Caco-2 (cell line): ENCODE measurements at places on chromosomes 2 and 18.
A peak's percentile ranks its signal among the peaks of the same experiment; 100 is the strongest.

- DNase-seq: no peak
These were observed 21.6 kb upstream of the OTOS start for GRCh38 chr2:240162032-240162431.

DNA sequence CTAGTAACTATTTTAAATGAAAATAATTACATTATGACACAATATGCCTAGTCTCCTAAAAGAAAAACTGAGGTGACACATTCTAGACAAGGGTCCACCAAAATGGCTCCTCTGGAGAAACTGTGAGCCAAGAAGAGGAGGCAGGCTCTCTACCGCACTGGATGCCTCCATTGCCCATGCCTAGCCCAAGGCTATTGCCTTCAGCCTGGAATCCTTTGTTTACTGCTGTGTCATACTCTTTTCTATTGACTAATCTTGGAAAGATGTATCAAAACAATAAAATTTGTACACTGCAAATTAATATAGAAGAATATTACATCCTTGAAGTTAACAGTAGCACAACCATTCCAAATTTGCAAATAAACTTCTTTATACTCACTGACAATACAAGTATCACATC, 167.1 kb downstream of the RAB3GAP1 start:
- no peaks in the 10 kb centered on the region for H3K36me3 ChIP-seq
- no peaks in the 10 kb centered on the region for H3K27me3 ChIP-seq
- H3K4me1 ChIP-seq: no peaks in the 10 kb centered on the region
- no peak overlapping the region for H3K4me3 ChIP-seq

DNA sequence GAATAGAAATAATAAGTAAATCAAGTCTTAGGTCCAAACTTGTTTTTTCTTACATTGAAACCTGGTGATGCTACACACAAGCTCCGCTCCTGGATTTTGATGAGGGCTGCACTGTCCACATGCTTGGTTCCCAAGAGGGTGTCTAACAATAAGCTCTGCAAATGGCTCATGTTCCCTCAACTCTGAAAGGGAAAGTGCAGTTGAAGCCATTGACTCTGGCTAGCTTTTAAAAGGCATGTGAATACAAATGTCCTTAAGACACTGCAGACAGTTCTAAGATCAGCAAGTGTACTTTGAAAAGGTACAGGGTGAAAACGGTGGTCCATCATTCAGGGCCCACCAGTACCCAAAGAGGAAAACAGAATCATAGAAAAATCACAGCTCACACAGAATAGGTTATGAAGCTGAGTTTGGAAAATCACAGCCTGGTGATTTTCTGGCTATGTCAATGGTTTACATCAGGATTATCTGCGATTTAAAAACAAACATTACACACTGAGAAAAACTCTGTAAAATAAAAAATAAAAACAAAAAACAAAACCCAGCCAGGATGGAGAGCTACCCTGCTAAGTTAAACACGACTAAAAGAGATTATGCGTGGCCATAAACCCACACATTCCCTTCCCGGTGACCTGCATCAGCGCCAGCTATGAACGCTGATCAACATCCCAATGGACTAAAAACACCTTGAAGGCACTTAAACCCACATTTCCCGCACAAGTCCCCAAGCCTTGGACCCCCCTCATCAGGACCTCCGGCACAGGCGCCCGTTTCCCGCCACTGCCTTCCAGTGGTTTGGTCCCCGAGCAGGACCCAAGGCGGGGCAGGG, 554 bp downstream of the PFN4 start:
- no peaks in the 10 kb centered on the region for H3K27me3 ChIP-seq
- H3K4me1 ChIP-seq: no peaks in the 10 kb centered on the region
- H3K36me3 ChIP-seq: no peaks in the 10 kb centered on the region
- H3K27ac ChIP-seq: peak overlapping the region; percentile 88
- H3K4me3 ChIP-seq: peak overlapping the region; percentile 97
- DNase-seq: no peak

DNA sequence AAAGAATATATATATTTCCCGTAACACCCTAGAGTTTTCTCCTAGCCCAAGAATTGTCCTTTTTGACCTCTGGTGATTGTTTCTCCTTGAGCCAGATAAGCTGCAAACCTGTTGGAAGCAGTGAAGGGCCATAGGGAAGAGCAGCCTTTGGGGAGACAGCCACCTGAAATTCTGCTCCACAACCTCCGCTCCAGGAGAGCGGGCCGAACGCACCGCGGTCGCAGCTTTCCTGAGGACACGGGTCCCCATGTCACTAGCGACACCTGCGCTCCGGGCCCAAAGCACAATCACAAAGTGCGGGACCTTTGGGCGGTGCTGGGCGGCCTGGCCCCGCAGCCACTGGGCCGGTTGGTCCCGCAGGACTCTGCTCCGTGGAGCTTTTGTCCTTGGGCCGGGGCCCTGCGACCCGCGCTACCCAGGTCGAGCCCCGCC, 557 bp upstream of the DSG2 start:
- H3K4me1 ChIP-seq: peaks cover 5% of the 10 kb centered on the region; the same call in 1 of the 2 replicates
- H3K4me3 ChIP-seq: peak overlapping the region; percentile 72
- no peaks in the 10 kb centered on the region for H3K27me3 ChIP-seq
- H3K36me3 ChIP-seq: no peaks in the 10 kb centered on the region
- no peak for DNase-seq

DNA sequence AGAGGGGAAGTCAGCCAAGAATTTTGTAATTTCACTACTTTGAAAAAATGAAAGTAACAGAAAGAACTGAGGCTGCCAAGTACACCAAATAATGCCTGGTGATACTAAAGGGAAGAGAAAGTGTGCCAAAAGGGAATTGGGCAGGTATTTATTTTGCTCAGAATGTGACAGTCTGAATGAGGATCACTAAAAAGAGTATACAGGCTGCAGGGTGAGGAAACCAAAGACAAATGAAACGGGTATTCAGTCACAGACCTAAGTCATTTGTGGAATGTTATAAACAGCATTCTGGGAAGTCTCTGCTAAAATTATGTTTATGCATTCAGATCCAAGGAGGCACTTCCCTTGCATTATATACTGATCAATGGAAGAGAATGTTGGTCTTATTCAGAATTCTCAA, 418.6 kb upstream of the SLC39A10 start:
- no peak overlapping the region for H3K27ac ChIP-seq
- no peaks in the 10 kb centered on the region for H3K4me1 ChIP-seq
- H3K27me3 ChIP-seq: no peaks in the 10 kb centered on the region
- H3K4me3 ChIP-seq: no peak overlapping the region

DNA sequence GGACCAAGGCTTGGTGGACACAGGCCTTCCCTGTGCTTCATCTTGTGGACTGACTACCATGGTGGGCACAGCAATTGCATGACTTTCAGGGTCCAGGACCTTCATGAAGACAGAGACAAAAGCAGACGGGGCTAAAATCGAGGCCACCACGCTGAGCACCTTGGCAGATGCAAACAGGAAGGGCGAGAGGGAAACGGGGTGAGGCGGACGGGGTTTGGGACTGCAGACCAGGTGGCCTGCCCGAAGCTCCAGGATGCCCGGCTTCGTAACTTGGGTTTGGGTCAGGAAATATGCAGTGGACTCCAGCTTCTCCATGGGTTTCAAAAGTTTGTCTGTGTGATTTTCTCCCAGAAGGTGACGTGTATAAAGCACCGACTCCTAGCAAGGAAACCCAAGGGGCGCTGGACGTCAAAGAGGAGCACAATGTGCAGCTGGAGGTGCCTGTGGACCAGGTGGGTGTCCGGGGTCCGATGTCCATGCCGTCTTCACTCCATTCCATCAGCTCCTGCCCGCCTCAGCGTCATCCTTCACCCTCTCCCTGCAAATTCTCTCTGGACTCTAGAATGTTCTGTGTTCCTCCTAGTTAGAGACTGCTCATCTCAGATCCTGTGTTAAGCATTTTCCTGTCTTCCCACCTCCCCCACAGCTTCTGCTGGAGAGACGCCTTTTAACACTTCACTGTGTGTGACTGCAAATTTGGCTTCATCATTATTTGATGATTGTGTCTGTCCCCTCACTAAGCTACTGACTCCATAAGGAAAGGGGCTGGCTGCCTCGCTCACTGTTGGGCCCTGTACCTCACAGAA, 65.8 kb downstream of the DCDC2C start:
- DNase-seq: no peak
- H3K27ac ChIP-seq: no peak overlapping the region
- H3K27me3 ChIP-seq: no peaks in the 10 kb centered on the region
- no peak overlapping the region for H3K4me3 ChIP-seq
- no peaks in the 10 kb centered on the region for H3K36me3 ChIP-seq

DNA sequence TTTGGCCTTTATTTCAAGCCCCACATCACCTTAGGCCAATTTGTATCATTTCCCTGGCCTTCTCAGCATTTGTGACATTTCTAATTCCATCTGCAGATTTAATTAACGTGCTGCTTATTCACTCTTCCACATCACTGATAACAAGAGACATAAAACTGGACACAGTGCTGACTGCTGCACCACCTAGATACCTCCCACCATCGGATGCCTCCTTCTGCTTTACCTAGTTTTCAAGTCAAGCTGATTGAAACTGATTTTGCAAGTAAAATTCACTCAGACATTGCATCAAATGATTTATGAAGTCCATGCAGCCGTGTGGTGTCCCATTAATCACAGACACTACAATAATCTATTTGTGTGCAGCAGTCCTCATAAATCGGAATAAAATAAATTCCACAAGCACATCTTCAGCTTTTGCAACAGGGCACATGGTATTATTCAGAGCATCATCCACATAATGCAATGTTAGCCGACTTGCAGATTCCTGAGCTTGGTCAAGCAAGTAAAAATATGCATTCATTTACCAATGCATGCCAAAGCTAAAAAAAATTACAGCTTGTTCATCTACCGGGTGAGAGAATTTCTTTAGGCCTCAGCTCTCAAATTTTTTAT, 15.9 kb upstream of the CRIM1 start:
- H3K27ac ChIP-seq: peak overlapping the region; percentile 49
- peaks cover 36% of the 10 kb centered on the region for H3K4me1 ChIP-seq
- no peaks in the 10 kb centered on the region for H3K27me3 ChIP-seq
- DNase-seq: no peak
- H3K4me3 ChIP-seq: no peak overlapping the region

- no peaks in the 10 kb centered on the region for H3K27me3 ChIP-seq
- H3K36me3 ChIP-seq: no peaks in the 10 kb centered on the region
- H3K27ac ChIP-seq: no peak overlapping the region
- no peak overlapping the region for H3K4me3 ChIP-seq
- H3K4me1 ChIP-seq: no peaks in the 10 kb centered on the region
These were observed 40.2 kb downstream of the LPIN1 start for GRCh38 chr2:11786592-11786991.

DNA sequence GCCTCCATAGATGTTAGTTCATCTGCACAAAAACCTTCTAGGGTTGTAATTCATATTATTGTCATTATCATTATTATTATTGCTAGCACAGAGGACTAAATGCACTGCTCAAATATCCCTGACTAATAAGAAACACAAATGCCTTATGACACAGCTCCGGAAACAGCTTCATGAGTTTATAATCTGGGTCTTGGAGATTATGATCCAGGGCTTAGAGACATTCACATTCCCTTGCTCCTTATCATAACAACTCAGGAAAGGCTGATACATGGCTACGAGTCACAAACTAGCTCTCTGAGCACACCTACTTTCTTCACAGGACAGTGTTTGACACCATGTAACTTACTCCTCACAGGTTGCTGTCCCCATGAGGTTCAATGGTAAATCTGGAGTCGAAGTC, 102.2 kb upstream of the TTC39C start:
- no peak overlapping the region for H3K27ac ChIP-seq
- no peaks in the 10 kb centered on the region for H3K4me1 ChIP-seq
- H3K4me3 ChIP-seq: no peak overlapping the region
- DNase-seq: no peak

GRCh38 chr2:204479557-204479956, 65.7 kb upstream of the PARD3B start:
- H3K4me1 ChIP-seq: peaks cover 41% of the 10 kb centered on the region
- no peaks in the 10 kb centered on the region for H3K36me3 ChIP-seq
- H3K27me3 ChIP-seq: no peaks in the 10 kb centered on the region
- H3K4me3 ChIP-seq: no peak overlapping the region
- no peak for DNase-seq

- H3K4me1 ChIP-seq: no peaks in the 10 kb centered on the region
- H3K36me3 ChIP-seq: no peaks in the 10 kb centered on the region
- H3K4me3 ChIP-seq: no peak overlapping the region
- no peaks in the 10 kb centered on the region; the same call in 1 of the 2 replicates for H3K27me3 ChIP-seq
- no peak for DNase-seq
These were observed 276.4 kb upstream of the CXCR4 start for GRCh38 chr2:136394136-136395060.

DNA sequence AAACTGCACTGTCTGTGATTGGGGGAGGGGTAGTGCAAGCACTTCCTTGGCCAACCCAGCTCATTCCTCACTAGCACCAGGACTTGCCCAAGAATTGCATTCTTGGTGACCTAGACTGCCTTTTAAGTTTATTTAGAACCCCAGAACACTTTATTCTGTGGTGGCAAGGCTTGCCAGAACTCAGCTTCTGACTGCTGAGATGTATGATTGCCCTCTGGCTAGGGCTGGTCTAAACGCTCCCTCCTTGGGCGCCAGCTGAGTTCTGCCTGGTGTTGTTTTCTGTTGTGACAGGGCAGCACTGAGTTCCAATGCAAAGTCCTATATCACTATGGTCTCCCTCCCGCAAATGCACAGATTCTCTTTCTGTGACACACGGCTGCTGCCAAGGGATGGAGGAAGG, 247.7 kb downstream of the ZNF385B start:
- no peak for DNase-seq
- no peak overlapping the region for H3K4me3 ChIP-seq
- H3K27ac ChIP-seq: no peak overlapping the region

DNA sequence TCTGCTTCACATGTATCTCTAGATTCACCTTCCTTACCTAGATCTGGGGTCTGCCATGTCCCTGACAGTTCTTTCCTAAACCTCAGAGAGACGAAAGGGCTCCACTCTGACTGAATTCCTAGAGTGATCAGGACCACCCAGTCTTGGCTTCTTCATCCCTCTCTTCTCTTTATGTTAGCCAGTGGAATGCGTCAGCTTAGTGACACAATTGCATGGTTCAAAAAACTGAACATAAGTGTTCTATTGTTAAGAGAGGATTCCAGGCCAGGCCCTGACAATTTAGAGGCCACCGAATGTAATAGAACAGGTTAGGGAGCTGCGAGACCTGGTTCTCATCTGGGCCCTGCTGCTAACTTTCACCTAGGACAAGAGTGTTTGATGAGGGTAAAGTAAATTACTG, 10.0 kb downstream of the PRELID3A start:
- no peak for DNase-seq
- H3K36me3 ChIP-seq: no peaks in the 10 kb centered on the region
- no peak overlapping the region for H3K27ac ChIP-seq
- H3K4me3 ChIP-seq: no peak overlapping the region
- no peaks in the 10 kb centered on the region; the same call in 1 of the 2 replicates for H3K4me1 ChIP-seq

- no peaks in the 10 kb centered on the region for H3K36me3 ChIP-seq
- H3K27ac ChIP-seq: peak overlapping the region; percentile 58
- H3K4me1 ChIP-seq: no peaks in the 10 kb centered on the region
- H3K27me3 ChIP-seq: no peaks in the 10 kb centered on the region
- no peak overlapping the region for H3K4me3 ChIP-seq
These were observed 37.2 kb upstream of the APCDD1 start for GRCh38 chr18:10417191-10417590.

DNA sequence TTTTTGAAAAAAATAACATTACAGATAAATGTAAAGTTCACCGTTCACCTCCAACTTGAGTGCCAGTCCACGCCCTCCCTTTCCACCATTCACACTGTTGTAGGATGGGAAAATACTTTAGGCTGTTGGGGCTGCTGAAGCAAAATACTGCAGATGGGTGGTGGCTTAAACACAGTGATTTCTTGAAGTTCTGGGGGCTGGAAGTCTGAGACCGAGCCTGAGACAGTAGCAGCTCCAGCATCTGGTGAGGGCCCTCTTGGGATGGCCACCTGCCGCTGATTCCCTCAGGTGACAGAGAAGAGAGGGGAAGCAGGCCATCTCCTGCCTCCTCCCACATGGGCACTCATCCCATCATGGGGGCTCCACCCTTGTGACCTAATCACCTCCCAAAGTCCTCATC, 17.7 kb downstream of the ALLC start:
- no peaks in the 10 kb centered on the region; the same call in none of the 2 replicates for H3K27me3 ChIP-seq
- no peak overlapping the region for H3K27ac ChIP-seq
- no peaks in the 10 kb centered on the region for H3K36me3 ChIP-seq
- no peak overlapping the region for H3K4me3 ChIP-seq
- DNase-seq: no peak
